ENCODE measurements at places on chromosomes 7 and 10.

DNA sequence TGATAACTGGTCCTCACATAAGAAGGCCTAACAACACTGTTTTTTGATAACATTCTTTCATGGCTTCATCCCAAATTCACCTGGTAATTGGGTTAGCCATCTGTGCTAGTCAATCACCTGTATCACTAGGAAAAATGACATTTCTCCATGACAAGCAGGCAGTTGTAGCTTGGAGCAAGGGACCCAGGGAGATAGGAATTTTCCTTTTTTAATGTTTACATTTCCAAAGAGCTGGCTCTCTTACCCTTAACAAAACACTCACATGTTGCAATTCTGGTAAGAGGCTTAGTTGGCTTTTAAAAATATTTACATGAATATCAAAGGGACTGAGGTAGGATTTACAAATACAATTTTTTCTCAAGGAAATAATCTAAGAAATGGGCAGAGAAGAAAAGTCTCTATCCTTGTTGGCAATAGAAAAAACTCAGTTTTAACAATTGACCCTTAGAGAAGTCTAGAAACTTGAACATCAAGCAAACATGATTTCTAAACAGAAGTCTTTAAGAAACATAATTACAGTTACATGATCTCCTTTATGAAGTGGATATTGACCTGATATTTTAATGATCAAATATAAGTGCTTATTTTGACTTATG is 16.1 kb upstream of the AKR1C1 start:
- no peak for DNase-seq

DNA sequence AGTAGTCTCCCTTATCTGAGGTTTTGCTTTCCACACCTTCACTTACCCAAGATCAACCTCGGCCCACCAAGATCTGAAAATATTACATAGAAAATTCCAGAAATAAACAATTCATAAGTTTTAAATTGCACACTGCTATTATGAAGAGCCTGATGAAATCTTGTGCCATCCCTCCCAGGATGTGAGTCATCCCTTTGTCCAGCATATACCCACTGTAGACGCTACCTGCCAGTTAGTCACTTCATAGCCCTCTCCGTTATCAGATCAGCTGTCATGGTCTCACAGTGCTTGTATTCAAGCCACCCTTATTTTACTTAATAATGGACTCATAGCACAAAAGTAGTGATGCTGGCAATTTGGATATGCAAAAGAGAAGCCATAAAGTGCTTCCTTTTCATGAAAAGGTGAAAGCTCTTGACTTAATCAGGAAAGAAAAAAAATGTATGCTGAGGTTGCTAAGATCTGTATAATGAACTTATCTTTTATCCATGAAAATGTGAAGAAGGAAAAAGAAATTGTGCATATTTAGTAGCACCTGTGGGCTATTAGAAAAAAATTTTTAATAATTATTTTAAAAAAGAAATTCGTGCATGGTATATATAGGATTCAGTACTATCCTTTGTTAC is 9.8 kb upstream of the MRPS16 start:
- DNase-seq: peak; percentile 49

DNA sequence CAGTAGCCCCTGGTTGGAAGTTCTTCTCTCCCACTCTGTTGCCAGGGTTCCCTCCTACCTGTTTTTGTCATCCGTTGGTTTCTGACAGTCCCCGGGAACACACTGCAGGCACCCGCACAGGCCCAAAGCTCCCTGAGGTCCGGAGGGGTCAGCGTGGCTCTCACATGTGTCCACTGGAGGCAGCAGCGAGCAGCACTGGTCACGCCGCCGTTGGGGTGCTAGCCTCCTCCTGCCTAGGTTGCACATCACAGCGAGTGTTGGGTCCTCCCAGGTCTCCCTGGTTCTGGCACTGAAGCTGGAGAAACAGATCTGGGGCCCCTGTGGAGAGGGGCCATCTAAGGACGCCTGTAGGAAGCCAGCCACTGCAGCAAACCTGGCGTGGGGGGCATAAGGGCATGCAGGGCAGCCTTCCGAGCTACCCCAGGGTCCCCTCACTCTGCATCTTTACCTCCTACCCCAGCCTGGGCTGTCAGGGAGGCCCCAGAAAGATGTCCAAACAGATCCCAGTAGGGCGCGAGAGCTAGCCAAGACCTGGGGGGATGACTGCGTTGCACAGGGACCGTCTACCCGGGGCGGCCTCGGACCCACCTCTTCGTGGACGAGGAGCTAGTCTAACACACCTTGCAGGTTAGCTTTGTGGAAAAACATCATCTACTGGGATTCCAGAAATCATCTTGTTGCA is 28.9 kb downstream of the LRRC27 start:
- no peak for DNase-seq

- DNase-seq: no peak
These were observed 51.9 kb upstream of the PIK3AP1 start for GRCh38 chr10:96772196-96772595.

GRCh38 chr7:57403601-57404342 is 46.2 kb upstream of the ZNF716 start:
- peak; percentile 47 for DNase-seq

DNA sequence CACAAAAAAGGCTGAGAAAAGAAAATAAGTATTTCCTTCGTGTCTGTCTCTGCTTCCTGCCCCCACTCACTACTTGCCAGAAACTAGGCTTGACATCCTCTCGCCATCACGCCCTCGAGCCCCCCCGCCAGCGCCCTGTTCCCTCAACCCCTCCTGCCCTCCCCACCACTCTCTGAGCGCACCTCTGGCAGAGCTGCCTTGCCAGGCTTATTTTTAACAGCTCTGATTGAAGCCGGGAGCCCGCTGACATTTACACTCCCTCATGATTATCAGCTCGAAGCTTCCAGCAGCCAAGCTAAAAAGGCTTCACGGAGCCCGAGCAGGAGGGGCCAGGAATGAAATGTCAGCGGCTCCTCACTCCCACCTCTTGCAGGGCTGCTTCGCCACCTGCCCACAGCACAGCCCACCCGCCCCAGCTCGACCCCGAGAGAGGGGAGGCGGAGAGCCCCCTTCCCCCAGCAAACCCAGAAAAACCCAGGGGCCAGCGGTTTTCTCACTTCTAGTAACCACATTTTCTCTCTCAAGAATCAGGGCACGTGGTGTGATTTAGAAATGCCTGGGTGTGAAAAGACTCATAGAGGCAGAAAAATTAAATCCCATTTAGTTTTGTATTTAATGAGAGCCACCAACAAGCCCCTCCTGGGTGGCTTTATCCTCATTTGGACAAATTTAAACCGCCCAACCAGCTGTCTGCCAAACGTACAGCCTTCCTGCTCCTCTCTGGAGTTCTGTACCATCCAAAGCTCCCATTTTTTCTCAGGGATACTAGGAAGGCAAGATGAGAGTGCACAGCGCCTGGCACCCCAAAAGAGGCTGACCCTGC is 89.3 kb downstream of the SLIT1 start:
- no peak for DNase-seq

DNA sequence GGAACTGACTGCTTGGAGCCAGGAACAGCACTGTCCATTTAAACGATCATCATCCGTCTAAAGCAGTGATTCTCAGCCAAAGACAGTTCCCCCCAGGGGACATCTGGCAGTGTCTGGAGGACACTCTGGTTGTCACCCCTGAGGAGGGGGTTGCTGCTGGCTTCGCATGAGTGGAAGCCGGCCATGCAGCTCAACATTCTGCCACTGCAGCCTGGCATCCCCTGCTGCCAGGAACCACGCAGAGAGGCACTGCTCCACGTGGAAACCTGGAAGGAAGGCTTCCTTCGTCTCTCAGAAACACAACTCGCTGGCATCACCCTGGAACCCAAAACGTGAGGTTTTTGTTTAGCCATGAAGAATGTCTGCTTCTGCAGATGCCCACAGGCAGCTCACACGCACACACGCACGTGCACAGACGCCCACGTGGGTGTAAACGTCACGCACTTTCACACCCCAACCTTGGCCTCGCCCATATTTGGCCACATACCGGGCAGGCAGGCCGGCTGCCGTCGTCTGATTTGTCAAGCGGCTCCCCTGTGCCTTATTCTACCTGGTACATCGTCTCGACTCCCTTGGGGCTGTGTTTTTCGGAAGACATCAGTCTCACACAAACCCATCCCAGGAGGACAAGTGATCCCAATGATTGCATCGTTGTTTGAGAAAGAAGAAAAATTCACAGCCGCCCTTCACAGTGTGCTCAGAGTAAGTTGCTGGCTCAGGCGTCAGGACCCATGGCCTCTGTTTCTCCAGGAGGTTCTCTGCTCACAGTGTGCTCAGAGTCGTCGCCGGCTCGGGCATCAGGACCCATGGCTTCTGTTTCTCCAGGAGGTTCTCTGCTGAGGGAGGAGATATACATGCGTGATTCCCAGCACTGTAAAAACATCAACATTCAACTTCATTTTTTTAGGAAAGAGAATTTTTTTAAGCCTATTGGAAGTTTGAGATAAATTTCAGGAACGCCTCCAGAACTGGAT is 127.2 kb upstream of the PPP2R2D start:
- no peak for DNase-seq

GRCh38 chr10:11141571-11142091 is 124.0 kb downstream of the CELF2 start:
- no peak for DNase-seq

DNA sequence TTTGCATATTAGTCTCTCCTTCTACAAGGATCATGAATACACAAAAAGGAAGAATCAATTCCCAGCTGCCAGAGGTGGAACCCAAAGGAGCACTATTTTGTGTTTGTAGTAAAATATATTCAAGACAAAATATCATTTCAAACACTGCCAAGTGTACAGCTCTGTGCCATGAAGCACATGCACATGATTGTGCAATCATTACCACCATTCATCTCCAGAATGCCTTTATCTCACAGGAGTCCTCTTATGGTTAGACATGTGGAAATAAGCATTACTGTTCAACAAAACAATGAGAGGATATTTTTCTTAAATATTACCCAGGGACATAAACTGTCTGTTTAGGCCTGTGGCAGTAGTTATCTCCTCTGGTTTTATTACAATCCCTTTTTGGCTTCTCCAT is 151.4 kb upstream of the PPP1R3A start:
- DNase-seq: no peak

- DNase-seq: no peak
These were observed 8.7 kb downstream of the MPP7 start for GRCh38 chr10:28294169-28294532.

GRCh38 chr10:96681524-96681923 is 38.8 kb downstream of the PIK3AP1 start:
- no peak for DNase-seq

GRCh38 chr10:20166096-20166675 is 350.0 kb downstream of the PLXDC2 start:
- DNase-seq: no peak

DNA sequence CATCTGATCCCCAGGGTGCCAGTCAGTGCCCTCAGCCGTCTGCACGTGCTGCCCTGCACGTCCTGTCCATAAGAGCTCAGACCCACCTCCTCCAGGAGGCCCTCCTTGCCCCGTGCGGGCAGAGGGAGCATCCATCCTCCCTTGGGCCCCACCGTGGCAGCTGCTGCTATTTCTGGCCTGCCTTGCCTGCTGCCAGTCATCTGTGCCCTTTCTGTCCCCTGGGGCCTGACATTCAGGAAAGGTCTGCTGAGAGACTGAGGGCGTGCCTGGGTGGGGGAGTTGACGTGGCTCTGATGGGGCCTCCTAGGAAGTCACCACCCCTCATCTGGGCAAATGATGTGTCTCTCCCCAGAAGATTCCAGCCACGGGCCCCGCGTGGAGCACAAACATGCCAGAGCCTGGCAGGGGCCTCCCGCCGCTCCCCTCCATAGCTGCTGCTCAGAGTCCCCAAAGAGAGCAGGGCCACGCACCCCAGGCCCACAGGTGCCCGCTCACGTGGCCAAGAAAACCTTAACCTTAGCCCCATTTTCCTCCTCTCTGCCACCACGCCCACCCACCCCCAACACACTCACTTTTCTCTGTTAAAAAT is 21.8 kb downstream of the DPYSL4 start:
- DNase-seq: no peak

DNA sequence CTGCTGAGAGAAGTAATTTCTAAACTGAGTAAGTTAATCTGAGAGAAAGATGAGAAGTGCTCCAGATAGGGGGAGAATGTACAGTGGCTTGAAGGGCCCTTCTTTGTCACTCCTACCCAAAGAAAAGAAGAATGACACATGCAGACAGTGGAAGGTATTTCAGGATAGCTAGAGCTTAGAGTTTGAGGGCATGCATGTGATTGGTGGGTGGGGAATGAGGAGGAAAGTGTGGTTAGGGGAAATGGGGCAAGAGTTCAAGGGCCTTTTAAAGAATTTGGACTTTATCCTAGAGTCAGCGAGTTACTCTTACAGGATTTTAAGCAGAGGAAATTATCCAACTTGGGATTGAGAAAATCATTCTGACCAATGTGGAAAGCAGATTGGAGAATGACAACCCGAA is 50.0 kb downstream of the ANLN start:
- DNase-seq: no peak

DNA sequence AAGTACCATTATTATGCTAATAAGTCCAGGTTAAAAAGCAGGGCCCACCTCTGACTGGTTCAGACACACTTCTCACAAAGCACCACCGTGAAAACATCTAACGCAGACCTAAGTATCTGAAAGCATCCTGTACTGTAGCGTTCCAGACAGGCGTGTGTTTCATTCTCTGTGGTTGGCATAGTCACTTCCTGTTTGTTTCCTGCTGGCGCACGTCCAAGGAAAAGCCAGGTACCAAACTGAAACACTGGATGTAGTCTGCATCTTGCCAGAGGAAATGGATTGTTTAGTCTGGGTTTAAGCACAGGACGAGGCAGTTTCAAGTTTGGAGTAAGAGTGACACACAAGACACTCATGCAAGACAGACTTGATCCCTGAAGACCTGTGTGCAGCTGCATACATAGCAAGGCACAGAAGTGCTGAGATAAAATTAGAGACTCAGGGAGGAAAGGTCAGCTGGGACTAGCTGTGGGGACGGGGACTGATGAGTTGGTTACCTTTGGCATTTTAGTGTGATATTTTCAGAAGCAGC is 23.3 kb downstream of the BPGM start:
- DNase-seq: peak; percentile 45

DNA sequence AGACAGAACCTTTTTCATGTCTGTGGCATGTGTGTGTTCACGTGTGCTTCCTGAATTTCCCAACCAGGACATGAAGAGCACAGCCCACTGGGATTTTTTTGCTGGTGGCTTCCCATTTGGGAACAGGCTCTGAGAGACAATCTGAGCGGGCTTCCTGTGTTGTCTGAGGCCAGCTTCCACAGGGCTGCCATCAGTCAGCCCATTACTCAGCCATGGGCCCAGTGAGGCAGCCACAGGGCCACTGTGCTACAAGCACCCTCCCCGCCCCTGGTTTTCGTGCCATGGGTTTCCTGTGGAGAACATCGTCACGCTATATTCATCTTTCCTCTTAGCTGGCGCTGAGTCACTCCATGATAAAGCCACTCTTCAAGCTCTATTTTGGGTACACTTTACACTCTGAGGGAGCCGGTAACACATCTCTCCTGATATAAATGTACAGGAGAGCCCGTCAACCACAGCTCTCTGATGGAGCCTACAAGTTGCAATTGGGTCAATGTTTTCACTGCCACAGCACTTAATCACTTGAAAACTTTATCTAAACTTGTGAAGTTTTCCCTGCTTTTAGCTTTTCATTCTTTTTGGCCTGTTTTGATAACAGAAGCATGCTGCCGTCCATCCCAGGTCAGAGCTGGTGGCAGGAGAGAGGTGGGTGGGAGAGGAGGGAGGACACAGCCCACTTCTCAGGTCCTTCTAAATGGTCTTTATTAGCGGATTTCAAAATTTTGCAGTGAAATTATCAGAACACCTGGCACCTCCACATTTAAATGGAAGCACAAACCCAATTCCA is 96.9 kb downstream of the HIPK2 start:
- peak; percentile 71 for DNase-seq

Data from T1000 (cell line).